CD4-positive, alpha-beta T cell treated with Interleukin-6 at 100 ng/mL for 8 hours (primary cell): ENCODE measurements at places on chromosomes 2 and 18.

DNA sequence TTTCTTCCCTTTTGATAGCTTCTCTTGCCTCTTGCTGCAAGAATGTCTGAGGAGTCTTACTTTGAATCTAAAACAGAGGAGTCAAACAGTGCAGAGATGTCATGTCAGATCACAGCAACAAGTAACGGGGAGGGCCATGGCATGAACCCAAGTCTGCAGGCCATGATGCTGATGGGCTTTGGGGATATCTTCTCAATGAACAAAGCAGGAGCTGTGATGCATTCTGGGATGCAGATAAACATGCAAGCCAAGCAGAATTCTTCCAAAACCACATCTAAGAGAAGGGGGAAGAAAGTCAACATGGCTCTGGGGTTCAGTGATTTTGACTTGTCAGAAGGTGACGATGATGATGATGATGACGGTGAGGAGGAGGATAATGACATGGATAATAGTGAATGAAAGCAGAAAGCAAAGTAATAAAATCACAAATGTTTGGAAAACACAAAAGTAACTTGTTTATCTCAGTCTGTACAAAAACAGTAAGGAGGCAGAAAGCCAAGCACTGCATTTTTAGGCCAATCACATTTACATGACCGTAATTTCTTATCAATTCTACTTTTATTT, 133.5 kb upstream of the CDCA7 start:
- DNase-seq, result no peak

DNA sequence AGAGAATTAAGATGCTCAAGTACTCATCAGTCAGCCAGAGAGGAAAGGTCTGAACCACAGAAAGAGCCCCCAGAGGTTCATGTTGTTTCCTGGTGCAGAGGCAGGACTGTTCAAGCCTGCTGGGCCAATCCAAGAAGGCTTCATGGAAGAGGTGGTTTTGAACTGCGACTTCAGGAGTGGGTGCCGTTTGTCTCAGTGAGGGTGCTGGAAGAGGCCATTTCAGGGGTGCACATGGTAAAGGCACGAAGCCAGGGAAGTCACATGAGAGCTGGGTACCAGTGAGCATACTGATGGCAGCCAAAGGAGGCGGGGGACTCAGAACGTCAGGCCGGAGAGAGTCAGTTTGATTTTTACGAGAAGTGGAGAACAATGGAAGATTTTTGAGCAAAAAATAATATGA, 55.5 kb downstream of the EMILIN2 start:
- DNase-seq, result no peak

GRCh38 chr2:158112992-158113391, 11.3 kb downstream of the UPP2 start:
- DNase-seq, result no peak

- DNase-seq, result no peak
These were observed 192.4 kb upstream of the LRP1B start for GRCh38 chr2:142323206-142323605.

DNA sequence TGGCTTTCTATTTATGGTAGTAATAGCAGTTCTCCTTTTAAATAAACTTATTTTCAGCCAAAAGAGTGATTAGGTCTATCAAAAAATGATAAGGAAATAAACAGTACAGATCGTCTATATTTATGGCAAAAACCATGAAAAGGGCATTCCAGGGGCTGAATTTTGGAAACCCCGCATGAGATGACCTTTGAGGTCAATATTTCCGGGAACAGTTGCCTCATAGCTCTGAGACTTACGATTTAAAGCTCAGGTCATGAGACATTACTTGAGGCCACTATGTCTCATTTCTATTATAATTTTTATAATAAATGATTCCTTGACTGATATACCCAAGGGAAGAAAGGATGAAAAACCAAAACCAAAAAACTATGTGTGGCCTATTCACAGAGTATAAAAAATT, 101.1 kb downstream of the LDLRAD4 start:
- no peak for DNase-seq

GRCh38 chr2:181364492-181365170, 92.6 kb upstream of the ITGA4 start:
- no peak for DNase-seq

DNA sequence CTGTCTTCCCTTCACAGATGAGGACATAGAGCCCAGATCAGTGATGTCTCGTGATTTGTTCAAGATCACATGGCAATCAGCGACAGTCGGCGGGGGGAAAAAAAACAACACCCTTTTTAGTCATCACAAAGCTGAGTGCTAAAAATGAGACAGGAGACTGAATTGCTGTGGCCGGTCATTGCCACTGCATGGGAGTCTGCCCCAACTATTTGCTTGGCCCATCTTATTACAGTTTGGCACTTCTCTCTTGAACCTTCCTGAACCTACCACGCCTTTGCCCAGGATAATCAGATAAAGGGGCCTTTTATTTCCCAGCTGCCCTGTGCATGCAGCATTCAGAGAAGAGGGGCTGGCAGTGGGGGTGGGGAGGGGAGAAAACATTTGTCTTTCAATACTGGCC, 42.7 kb downstream of the SETBP1 start:
- no peak for DNase-seq

- DNase-seq, result no peak
These were observed 521.0 kb upstream of the NRP2 start for GRCh38 chr2:205161156-205161839.

- DNase-seq, result no peak
These were observed 231.9 kb upstream of the SIX2 start for GRCh38 chr2:45241061-45241561.

DNA sequence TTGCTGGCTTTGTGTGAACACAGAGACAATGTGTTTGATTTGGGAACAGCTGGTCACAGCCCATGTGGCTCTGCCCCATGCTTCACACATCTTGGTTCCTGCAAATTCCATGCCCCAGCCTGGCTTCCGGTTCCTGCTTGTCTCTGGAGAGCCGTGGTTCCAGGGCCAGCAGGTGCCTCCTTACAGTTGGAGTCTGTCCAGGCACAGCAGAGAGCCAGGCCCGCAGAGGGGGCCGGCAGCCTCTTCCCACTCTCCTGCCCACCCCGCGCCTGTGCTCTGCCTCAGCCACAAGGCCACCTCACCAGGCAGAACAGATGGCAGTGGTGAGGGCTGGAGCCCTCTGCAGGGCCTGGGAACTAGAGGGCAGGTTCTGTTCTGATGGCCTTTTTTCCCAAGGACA, 81.5 kb downstream of the LDLRAD4 start:
- DNase-seq, result no peak

GRCh38 chr2:237218756-237219155, 133.1 kb downstream of the COPS8 start:
- no peak for DNase-seq

DNA sequence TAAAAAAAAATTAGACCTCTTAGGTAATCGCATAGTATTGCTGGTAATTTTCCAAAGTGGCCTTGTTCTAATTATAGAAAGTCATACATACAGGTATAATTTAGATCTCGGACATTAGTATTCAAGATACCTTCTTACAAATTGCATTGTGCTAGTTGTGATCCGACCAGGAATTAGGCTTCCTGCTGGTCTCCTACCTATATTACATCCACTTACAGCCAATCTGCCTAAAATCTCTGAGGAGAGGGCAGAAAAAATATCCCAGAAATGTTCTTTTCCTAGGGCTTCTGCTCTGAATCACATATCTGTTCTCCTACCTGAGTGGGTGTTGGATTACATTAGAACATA, 314.7 kb upstream of the GULP1 start:
- DNase-seq, result no peak

- DNase-seq, result no peak
These were observed 2.7 kb downstream of the SKOR2 start for GRCh38 chr18:47248604-47249313.

DNA sequence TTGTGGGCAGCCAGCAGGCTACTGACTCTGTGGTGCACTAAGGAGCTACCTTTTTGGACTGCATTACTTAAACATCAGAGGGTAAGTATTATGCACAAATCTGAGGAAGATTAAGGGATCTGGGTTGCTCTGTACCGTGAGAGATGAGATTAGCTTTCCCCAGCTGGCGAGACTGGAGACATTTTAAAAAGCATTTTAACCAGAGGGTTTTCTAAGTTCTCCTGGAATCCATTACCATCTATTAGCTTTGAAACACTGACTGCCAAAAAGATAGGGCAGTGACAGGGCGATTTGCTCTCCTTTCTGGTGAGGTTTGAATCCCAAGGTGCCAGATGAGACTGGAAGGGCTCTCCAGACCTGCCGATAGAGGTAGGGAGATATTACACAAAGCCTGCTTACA, 63.2 kb downstream of the LYPD6 start:
- DNase-seq, result no peak
